Thoracic aorta (tissue), 2 donors: ENCODE measurements at places on chromosomes 7 and 10.

DNA sequence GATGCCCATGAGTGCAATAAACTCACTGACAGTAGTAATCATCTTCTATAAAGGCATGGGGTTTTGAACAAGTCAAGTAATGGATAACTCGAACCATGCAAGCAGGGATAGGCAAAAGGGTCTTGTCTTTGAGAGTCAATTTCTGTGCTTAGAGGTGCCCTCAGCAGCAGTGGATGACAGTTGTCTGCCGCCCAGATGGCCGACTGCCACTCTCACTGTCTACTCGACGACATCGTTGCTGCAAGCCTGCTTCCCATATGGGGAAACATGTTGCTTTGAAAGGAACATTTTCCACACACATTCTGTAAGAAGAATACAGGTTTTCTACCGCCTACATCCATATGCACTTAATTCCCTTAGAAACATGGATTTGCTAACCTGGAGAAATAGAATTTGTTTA is 236.3 kb upstream of the DKK1 start:
- no peak for DNase-seq

GRCh38 chr10:77801474-77802161 is 124.9 kb downstream of the DLG5 start:
- no peak for DNase-seq

DNA sequence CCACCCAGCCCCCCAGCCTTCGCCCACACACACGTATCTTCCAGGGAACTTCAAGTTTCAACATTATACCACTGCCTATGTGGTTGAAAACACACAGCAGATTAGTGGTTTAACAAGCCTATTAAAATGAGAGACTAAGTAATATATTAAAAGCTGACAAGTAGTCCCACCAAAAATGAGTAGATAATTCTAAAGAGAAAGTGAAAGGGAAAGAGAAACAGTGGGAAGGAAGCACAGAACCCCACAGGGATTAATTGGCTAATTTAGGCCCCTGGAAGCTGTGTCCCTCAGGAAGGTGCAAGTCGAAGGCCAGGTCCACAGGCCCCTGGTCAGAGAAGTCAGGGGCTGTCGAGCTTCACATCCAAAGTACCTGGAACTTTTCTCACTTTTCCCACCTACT is 210.5 kb upstream of the YAE1 start:
- DNase-seq: no peak

DNA sequence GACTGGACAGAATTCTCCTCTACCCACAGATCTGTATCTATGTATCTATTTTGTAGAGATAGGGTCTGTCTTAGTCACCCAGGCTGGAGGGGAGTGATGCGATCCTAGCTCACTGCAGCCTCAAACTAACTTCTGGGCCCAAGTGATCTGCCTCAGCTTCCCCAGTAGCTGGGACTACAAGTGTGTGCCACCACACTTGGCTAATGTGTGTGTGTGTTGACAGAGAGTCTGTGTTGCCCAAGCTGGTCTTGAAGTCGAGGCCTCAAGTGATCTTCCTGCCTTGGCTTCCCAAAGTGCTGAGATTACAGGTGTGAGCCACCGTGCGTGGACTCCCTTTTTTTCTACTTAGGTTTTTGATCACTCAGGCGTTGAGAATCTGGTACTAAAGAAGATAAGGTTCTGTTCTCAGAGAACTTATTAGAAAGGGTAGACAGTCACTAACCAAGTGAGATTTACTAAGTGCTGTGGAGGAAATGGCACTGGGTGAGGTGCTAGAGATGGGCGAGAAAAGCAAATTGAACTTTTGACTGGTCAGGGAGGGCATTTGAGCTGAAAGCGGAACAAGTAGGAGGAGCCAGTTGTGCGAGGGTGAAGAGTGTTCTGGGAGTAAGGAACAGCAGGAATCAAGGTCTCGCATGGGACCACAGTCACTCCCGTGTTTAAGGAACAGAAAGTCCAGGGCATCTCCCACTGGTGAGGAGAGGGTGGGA is 18.0 kb downstream of the NDUFB2 start:
- no peak for DNase-seq

GRCh38 chr10:28652106-28652505 is 25.2 kb upstream of the BAMBI start:
- DNase-seq: no peak

- DNase-seq: no peak
Observed at GRCh38 chr7:115052706-115053105, 130.8 kb downstream of the MDFIC start.

DNA sequence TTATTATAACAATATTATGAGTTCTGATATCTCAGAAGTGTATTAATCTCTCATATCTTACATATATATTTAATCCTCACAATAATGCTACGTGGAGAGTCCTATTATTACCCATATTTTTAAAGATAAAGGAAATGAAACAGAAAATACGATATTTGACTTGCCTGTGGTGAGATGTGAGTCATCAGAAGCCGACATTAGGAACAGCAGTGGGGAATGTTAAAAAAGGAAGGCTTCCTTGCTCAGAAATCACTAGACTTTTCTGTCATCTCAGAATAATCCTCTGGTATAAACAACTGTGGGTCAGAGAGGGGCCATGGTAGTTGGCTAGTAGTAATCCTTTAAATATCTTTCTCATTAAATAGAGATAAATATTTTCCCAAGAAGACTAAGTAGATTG is 402.3 kb upstream of the PCDH15 start:
- DNase-seq: no peak

DNA sequence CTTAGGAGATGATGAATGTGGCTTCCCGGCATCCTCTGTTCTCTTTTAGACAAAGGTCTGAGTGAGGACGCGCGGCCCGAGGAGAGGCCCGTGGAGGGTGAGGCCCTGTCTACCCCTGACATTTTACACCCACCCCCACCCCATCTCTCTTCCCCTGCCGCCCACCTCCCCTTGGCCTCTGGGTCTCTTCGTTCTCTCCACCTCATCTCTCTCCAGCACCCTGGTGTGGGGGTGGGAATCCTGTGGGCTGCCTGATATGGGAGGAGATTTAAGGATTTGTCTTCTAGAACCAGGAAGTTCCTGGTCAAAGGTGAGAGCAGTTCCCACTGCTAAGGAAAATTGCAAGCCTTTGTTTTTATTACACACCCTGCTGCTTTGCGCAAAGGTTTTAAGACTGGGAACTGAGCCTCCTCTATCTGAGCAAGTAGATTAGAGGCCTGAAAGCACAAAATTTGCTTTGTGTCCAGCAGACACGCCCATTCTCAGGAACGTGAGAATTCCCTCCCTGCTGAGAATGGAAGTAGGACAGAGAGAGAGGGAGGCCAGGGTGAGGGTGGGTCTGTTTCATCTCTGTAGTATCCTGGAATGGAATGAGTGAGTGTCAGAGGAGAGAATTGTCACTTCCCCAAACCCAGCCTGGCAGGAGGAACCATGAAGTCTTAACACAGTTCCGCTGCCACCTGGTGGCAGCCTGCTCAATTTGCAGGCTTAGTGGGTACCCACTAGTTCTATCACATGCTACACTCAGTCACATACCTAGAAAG is 91.2 kb downstream of the GTF2IRD1 start:
- no peak for DNase-seq
